ENCODE measurements at places on chromosomes 11 and 22.

DNA sequence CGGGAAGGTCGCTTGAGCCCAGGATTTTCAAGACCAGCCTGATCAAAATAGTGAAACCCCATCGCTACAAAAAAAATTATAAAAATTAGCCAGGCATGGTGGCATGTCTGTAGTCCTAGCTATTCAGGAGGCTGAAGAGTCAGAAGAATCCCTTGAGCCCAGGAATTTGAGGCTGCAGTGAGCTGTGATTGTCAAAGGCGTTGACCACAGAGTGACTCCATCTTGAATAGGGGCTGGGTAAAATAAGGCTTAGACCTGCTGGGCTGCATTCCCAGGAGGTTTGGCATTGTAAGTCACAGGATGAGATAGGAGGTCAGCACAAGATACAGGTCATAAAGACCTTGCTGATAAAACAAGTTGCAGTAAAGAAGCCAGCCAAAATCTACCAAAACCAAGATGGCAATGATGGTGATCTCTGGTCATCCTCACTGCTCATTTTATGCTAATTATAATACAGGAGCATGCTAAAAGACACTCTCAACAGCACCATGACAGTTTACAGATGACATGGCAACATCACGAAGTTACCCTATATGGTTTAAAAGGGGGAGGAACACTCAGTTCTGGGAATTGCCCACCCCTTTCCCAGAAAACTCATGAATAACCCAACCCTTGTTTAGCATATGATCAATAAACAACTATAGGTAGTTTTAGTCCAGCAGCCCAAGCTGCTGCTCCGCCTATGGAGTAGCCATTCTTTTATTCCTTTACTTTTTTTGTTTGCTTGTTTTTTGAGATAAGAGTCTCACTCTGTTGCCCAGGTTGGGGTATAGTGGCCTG is 2.8 kb upstream of the RDX start:
- DNase-seq, result no peak

- DNase-seq, result no peak
Measured at GRCh38 chr11:13836666-13837065, 125.9 kb upstream of the SPON1 start.

- no peak for DNase-seq
Measured at GRCh38 chr22:41305646-41306045, 4.3 kb downstream of the ZC3H7B start.

DNA sequence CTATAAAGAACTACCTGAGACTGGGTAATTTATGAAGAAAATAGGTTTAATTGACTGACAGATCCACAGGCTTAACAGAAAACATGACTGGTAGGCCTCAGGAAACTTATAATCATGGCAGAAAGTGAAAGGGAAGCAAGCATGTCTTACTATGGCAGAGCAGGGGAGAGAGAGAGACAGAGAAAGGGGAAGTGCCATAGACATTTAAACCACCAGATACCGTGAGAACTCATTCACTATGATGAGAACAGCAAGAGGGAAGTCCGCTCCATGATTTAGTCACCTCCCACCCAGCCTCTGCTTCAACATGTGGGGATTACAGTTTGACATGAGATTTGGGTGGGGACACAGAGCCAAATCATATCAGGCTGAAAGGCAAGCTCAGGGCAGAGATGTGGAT is 327.1 kb upstream of the DDI1 start:
- DNase-seq, result no peak

GRCh38 chr11:92246630-92247029 is 22.0 kb downstream of the FAT3 start:
- DNase-seq, result no peak

GRCh38 chr22:48382197-48382596 is 1445.5 kb downstream of the BRD1 start:
- DNase-seq, result no peak

DNA sequence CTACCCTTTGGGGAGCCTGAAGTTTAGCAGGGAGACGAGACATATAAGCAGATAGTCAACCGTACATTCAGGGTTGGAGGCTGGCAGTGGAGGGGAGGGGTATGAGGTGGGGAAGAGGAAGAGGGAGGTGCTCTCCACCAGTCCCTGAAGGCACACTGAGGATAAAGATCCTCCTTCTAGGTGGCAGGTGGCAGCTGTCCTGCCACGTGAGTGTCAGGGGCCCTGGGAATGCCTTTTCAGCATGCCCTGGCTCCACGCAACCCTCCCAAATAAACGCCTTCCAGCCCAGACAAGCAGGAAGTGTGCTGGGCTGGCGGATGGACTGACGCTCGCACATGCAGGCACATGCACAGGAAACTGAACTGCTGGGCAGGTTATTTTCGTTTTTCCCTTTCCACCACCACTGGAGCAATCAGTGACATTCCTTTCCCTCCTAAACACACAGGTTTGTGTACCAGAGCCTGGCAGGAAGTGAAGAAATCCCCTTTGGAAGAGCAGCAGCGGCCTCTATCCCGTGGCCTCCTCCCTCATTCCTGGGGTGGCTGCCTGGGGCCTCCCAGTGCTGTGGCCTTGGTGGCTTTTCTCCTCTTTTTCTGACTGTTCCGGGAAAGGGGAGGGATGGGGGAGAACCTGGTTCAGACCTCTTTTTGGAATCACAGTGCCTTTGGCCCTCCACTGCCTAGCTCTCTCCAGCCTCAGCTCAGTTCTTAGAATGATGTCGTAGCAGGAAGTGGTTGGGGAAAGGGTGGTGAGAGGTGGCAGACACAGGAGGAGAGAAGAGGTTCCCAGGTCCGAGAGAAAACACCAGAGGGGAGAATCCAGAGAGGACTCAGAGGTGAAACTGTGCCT is 157.0 kb upstream of the TIMP3 start:
- DNase-seq, result no peak

DNA sequence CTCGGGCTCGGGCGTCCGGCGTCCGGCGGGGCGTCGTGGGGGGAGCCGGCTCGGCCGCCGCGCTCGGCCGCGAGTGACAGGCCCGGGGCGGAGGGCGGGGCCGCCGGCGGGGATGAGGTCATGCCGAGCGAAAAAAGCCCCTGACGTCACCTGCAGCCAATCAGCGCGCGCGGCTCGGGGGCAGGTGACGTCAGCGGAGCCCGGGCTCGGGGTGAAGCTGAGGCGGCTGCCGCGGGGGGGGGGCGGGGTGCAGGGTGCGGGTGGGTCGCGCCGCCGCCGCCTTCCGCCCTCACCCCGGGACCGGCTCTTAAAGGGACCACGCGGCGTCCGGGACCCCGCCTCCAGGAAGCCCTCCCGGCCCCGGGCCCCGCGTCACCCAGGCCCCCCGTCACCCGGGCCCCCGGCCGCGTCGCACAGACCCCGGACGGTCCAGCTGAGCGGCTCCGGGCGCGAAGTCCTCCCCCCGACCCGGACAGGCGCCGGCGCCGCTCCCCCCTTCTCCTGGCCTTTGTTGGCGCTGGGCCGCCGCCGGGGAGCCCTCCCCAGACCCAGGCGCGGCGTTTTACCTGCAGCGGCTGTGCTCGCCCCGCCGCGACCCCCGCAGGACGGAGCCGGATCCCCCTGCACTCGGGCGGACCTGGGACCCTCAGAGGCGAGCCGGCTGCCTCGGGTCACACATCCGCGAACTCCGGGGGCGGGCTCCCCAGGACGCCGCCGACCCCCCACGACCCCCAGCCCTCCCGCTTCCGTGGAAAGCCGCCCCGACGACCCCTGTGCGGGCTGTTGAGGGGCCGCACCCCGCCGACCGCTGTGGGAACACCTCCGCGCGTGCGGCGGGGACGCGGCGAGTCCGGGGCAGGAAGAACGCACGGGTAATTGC is at the start of gene DUSP8:
DUSP8 (minus strand) TSS at position 75 of the 880 bp plus-strand sequence. CDS start 6,445 bp downstream, outside the sequence.
- peak; percentile 71 for DNase-seq

- no peak for DNase-seq
Measured at GRCh38 chr11:86999859-87000753, 37.6 kb upstream of the TMEM135 start.

DNA sequence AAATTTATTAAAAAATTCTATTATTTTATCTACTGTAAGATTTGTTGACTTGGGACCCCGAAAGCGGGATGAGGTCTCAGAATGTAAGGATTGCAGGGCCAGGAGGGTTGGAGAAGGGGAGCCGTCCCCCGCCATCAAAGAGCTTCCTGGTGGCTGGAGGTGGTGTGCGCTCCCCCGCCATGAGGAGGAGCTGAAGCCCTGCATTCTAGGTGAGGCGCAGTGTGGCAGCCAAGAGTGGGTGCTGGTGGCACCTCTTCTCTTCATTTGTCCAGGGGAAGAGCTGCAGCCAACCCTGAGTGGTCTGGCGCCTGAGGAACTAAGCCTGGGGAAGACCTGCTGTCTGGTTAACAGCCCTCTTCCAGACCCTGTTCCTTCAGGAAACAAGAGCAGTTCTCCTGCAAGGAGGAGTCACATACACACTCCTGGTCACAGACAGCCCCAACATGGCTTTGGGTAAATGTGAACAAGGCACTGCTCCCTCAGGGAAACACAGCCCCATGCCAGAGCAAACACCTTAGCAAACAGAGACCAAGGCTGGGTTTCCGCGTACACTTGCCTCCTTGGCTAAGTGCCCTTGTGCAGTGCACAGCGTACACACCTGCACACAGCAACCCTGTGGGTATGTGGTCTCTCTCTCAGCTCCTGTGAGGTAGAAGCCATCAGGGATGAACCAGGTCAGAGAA is 17.3 kb downstream of the RTN4RL2 start:
- no peak for DNase-seq

GRCh38 chr11:108752297-108752751 is 87.5 kb downstream of the DDX10 start:
- DNase-seq, result no peak

- DNase-seq, result peak; percentile 82
Measured at GRCh38 chr11:64340671-64341335, 799 bp downstream of the CCDC88B start.

DNA sequence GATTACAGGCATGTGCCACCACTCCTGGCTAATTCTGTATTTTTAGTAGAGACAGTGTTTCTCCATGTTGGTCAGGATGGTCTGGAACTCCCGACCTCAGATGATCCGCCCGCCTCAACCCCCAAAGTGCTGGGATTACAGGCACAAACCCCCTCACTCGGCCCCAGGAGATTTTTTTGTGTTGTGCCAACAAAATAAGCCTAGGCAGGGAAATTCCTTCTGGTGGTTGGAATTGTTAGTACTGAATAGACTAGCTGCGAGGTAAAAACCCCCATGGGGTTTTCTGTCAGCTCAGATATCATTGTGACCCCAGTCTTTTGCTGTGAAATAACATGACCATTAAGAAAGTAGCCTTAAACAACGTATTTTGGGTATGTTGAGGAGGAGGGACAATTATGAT is 144.9 kb downstream of the BCR start:
- no peak for DNase-seq

GRCh38 chr22:37331034-37331428 is 48.7 kb downstream of the CYTH4 start:
- no peak for DNase-seq

- no peak for DNase-seq
Measured at GRCh38 chr11:71298016-71298550, 45.7 kb upstream of the SHANK2 start.

DNA sequence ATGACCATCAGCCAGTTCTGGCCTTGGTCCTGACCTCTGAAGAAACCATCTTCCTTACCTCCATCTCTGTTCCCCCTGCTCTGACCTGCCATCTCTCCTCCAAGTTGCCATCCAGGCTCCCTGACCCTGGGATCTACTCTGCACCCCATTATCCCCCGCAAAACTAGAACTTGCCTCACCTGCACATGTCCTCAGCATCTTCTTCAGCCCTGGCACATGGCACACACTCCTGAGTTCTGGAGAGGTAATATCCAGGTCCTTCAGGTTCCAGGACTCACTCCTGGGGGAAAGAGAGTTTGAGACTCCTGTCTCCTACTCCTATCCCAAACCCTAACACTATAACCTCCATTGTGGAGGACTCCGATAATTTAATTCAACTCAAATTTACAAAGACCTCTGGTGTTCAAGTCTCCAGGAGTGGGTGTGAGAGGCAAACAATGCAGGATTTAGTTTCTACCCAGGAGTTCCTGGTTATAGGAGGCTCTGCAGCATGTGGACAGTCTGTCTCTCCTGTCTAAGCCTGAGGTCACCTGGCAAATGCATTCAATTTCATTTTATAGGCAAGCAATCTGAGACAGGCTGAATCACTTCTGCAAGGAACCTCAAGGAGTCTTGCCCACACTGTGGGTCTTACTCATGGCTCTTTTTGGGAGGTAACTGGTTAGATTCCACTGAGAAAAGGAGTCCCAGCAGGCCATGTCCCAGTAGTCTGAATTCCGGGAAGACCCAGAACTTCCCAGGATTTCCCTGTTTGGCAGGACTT is 7.3 kb downstream of the TRIM21 start:
- no peak for DNase-seq

GRCh38 chr22:41425660-41426365 is 20.8 kb downstream of the TOB2 start:
- no peak for DNase-seq

DNA sequence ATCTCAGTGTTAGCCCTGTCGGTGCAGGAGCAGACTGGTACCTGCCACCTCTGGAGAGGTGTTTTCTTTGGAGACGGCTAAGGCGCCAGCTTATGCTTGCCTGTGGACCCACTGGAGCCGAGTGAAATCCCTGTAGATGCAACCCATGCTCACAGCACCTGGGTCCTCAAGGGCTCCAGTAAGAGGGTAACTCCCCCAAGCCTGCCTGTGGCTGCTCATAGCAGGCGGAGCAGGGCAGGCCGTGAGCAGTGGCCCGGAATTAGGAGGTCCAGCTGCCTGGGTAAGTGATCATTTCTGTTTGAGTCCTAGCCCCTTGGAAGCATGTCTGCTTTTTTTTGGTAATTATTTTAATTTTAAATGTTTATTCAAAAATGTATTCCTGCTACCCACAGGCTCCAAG is 43.8 kb downstream of the NAT10 start:
- no peak for DNase-seq

DNA sequence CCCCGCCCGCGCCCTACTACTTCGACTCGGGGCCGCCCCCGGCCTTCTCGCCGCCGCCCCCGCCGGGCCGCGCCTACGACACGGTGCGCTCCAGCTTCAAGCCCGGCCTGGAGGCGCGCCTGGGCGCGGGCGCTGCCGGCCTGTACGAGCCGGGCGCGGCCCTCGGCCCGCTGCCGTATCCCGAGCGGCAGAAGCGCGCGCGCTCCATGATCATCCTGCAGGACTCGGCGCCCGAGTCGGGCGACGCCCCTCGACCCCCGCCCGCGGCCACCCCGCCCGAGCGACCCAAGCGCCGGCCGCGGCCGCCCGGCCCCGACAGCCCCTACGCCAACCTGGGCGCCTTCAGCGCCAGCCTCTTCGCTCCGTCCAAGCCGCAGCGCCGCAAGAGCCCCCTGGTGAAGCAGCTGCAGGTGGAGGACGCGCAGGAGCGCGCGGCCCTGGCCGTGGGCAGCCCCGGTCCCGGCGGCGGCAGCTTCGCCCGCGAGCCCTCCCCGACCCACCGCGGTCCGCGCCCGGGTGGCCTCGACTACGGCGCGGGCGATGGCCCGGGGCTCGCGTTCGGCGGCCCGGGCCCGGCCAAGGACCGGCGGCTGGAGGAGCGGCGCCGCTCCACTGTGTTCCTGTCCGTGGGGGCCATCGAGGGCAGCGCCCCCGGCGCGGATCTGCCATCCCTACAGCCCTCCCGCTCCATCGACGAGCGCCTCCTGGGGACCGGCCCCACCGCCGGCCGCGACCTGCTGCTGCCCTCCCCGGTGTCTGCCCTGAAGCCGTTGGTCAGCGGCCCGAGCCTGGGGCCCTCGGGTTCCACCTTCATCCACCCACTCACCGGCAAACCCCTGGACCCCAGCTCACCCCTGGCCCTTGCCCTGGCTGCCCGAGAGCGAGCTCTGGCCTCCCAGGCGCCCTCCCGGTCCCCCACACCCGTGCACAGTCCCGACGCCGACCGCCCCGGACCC is 17.4 kb upstream of the ACR start:
- DNase-seq, result no peak

Measured in stimulated activated CD4-positive, alpha-beta T cell treated with anti-CD3 and anti-CD28 coated beads, Interleukin-12 subunit alpha, Interleukin-12 subunit beta, amount 100 ng/mL, for 24 hours (primary cell).